Thyroid gland (tissue), 4 donors: ENCODE measurements at places on chromosomes 4 and X. TPM values are rescaled to one million over a fixed set of nuclear protein-coding genes. Genes with fewer than 3 reads are reported as not detected.

DNA sequence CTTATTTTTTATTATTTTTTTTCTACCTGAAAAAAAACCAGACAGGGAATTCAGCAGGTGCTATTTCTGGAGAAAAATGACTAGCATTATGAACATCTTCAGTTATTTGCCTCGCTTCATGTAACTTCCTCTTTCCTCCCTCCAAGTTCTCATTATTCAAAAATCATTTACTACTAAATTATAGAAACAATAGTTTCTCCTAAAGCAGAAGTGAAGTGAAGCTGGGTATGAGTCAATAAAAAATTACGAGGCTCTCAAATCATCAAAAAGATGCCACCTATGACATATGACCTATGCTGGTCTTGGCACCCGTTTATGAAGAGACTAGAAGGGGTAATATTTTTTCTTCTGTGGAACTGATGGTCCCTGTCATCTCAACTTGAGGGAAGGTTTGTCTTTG is 145.0 kb upstream of the AADAT start:
- H3K27me3 ChIP-seq = no peaks in the 10 kb centered on the region
- H3K4me3 ChIP-seq = no peak overlapping the region
- DNase-seq = no peak
- H3K4me1 ChIP-seq = no peaks in the 10 kb centered on the region
- no peaks in the 10 kb centered on the region for H3K36me3 ChIP-seq

DNA sequence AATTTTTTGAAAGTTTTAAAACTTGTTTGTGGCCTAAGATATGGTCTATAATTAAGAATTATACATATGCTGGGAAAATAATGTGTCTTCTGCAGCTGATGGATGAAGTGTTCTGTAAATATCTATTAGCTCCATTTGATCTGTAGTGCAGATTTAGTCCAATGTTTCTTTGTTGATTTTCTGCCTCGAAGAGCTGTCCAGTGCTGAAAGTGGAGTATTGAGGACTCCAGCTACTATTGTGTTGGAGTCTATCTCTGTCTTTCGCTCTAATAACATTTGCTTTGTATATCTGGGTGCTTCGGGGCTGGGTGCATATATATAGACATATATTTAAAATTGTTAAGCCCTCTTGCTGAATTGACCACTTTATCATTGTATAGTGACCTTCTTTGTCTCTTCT is 2127.3 kb downstream of the PCDH7 start:
- H3K27me3 ChIP-seq = no peaks in the 10 kb centered on the region
- no peak overlapping the region for H3K4me3 ChIP-seq
- no peak overlapping the region for H3K27ac ChIP-seq
- no peaks in the 10 kb centered on the region for H3K36me3 ChIP-seq
- H3K4me1 ChIP-seq = no peaks in the 10 kb centered on the region

Gene NRK
- 1.1 TPM for total RNA-seq

Gene MAGEC2
- not detected for total RNA-seq

- H3K4me1 ChIP-seq = peaks cover 12% of the 10 kb centered on the region
- H3K27me3 ChIP-seq = no peaks in the 10 kb centered on the region
- H3K36me3 ChIP-seq = no peaks in the 10 kb centered on the region
- no peak for DNase-seq
- no peak overlapping the region for H3K27ac ChIP-seq
These were observed 1.8 kb downstream of the IQSEC2 start for GRCh38 chrX:53279296-53280237.
